ENCODE measurements at places on chromosomes 16 and 17. TPM values are rescaled to one million over a fixed set of nuclear protein-coding genes. Genes with fewer than 3 reads are reported as not detected.

GRCh38 chr17:5540321-5540720, 44.0 kb downstream of the NLRP1 start:
- DNase-seq = no peak

GRCh38 chr16:7376227-7376626, 43.6 kb downstream of the RBFOX1 start:
- DNase-seq = no peak

The SCARF1 gene
- total RNA-seq = 68.0 TPM

DNA sequence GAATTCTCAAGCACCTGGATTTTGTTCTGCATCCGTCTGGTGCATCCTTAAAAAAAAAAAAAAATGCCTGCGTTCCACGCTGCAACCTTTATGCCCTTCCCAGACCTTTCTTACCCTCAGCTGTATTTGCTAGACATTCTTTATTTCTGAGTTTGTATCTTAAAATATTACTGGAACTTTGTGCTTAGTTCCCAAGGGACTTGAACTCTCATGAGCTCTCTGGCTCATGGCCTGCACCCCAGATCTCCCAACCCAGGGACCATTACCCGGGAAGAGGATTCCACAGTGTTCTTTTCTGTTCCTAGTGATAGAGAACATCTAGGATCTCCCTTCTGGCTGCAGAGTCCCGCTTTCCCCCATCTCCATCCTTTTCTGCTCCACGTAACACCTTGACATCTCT, 28.9 kb upstream of the CLEC18A start:
- DNase-seq = no peak

The CHP2 gene
- not detected for total RNA-seq

The MYCBPAP gene
- under 0.01 TPM for total RNA-seq

DNA sequence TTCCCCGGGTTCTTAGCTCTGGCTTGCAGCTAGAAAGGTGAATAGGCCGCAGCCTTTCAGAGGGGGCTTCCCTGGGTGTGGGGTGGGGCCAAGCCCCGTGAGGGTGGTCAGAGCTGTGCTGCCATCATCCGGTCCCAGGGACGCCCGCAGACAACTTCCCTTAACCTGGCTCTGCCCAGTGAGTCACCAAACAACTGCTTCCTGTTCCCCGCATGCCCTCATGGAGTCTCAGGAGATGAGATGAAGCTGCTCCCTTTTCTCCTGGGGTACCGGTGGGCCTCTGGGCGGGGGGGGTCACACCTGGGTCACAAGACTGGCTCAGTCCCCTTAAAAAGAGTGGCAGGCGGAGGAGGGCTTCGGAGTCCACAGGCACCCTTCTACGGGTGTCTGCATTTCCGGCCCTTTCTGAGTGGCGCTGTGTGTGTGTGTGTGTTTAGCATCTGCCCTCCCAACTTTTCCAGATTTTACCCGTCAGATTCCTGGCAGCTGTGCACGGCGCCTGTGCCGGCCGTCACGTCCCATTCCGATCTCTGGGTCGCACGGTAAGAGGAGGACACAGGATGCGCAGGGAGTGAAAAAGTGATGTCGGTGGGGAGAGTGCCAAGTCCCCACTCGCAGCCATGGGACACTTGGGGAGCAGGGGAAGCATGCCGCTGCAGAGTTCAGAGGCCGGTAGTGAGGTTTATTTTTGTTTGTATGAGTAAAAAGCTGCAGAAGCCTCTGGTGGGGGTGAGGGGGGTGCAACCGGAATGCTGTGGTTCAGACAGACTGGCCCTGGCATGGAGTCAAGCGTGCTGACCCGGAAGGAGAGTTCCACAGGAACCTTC, 16.8 kb downstream of the HIC1 start:
- DNase-seq = peak; percentile 97

GRCh38 chr17:83106913-83107655, 27.7 kb downstream of the METRNL start:
- no peak for DNase-seq

The C17orf67 gene
- 18.1 TPM for total RNA-seq

The KRTAP4-3 gene
- total RNA-seq = not detected

The MAF gene
- 23.8 TPM for total RNA-seq

- DNase-seq = no peak
These were observed 21.6 kb upstream of the BAHCC1 start for GRCh38 chr17:81373536-81374160.

- no peak for DNase-seq
These were observed 126.3 kb downstream of the ZFHX3 start for GRCh38 chr16:72921620-72922019.

DNA sequence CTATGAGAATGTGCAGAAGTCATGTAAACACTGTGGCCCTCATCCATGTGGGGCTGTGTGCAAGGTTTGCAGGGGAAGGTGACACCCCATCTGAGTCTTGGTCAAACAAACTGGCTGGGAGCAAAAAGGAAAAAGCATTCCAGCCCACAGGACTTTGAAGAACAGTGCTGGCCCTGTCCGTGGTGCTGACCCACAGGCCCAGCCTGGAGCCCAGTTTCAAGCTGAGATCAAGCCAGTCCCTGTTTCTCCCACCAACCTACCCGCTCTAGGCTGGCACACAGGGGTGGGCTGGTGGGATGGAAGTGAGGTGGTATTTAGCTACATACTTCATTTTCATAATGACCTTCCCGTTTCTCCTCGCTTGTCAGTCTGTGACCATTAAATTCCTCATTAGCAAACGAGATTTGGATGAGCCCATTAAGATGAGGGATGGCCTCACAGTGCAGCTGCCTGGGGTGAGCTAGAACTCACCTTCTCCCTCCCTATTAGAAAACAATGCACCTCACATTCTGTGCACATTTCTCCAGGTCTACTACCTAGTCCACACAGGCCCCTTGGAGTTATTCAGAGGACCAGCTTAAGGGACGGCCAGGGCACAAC, 12.6 kb upstream of the RPL38 start:
- DNase-seq = peak; percentile 33

The MEFV gene
- not detected for total RNA-seq

The NPIPA7 gene
- 0.79 TPM for total RNA-seq

DNA sequence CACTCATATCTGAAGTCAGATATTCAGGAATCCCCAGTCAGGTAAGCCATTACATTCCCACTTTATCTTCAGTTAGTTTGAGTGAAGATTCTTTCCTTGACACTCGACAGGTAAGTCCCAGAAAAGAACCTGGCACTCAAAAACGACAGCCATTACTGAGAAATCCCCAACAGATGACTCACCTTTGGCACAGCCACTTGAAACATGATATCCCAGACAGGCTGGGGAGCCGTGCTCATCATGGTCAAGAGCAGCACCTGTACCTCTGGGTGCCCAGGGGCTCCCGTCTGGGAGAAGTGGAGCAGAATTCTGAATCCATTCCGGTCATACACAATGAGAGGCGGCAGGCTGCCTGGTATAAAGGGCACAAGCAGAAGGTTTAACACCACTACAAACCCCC, 16.8 kb upstream of the COG7 start:
- DNase-seq = no peak

GRCh38 chr17:17440010-17440843, 36.6 kb upstream of the MED9 start:
- DNase-seq = peak; percentile 46

The NLRC3 gene
- 2.6 TPM for total RNA-seq

The DLG4 gene
- 9.1 TPM for total RNA-seq

DNA sequence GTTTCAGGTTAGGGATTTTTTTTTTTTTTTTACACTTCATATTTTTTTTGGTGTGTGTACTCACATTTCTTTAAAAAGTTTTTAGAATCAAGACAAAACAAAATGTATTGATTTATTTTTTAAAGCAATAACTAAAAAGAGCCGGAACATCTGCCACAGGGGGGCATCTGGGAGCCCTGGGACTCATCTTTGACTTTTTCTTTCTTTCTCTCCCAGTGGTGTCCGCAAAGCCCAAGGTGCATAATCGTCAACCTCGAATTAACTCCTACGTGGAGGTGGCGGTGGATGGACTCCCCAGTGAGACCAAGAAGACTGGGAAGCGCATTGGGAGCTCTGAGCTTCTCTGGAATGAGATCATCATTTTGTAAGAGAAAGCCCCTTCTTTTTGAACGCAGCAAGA, 36.3 kb downstream of the WWP2 start:
- DNase-seq = peak; percentile 10

DNA sequence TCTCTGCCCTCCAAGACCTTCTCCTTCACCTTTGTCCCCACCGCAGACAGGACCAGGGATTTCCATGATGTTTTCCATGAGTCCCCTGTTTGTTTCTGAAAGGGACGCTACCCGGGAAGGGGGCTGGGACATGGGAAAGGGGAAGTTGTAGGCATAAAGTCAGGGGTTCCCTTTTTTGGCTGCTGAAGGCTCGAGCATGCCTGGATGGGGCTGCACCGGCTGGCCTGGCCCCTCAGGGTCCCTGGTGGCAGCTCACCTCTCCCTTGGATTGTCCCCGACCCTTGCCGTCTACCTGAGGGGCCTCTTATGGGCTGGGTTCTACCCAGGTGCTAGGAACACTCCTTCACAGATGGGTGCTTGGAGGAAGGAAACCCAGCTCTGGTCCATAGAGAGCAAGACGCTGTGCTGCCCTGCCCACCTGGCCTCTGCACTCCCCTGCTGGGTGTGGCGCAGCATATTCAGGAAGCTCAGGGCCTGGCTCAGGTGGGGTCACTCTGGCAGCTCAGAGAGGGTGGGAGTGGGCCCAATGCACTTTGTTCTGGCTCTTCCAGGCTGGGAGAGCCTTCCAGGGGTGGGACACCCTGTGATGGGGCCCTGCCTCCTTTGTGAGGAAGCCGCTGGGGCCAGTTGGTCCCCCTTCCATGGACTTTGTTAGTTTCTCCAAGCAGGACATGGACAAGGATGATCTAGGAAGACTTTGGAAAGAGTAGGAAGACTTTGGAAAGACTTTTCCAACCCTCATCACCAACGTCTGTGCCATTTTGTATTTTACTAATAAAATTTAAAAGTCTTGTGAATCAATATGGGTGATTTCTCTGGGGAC, 12.2 kb downstream of the CX3CL1 start:
- DNase-seq = no peak

The SLFN14 gene
- total RNA-seq = not detected

The SBK1 gene
- under 0.01 TPM for total RNA-seq

GRCh38 chr16:79049040-79049439, 551.5 kb downstream of the MAF start:
- DNase-seq = no peak

DNA sequence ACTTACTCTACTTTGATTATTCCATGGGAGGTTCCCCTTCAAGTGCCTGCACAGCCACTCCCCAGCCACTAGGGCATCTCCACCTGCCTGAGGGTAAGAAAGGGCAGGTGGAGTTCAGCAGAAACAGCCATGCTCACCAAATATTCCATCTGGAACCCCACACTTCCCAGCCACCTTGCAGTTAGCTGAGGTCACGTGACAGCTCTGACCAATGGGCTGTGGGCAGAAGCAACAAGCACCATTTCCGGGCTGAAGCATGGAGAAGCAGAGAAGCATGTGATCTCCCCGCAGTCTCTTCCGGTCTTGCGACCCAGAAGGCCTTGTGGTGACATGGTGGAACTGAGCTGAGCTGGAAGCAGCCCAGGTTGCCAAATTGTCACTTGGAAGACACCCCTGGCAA, 108.6 kb downstream of the CCT6B start:
- DNase-seq = no peak

- DNase-seq = no peak
These were observed 98.9 kb upstream of the NLRP1 start for GRCh38 chr17:5683241-5683640.

The DOC2A gene
- under 0.01 TPM for total RNA-seq

DNA sequence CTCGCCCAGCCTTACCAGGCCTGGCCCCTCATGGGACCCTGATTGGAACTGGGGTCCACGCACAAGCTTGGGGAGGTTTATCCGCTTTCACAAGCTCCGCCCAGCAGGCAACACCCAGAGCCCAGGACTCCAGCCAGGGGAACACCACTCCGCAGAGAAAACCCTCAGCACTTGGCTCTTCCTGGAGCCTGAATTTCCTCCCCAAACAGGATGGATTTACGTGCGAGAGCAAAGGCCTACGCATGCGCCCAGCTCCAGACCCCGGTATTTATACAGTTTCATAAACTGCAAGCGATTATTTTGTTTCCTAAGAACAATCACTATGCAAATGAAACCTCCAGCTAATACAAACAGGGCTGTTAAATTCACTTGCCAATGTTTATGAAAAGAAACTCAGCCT, 22.8 kb downstream of the ZNF423 start:
- DNase-seq = peak; percentile 68

- DNase-seq = no peak
These were observed 15.9 kb downstream of the POLR3K start for GRCh38 chr16:37511-37910.
